ENCODE measurements at places on chromosomes 3 and 15. TPM values are rescaled to one million over a fixed set of nuclear protein-coding genes. Genes with fewer than 3 reads are reported as not detected.

DNA sequence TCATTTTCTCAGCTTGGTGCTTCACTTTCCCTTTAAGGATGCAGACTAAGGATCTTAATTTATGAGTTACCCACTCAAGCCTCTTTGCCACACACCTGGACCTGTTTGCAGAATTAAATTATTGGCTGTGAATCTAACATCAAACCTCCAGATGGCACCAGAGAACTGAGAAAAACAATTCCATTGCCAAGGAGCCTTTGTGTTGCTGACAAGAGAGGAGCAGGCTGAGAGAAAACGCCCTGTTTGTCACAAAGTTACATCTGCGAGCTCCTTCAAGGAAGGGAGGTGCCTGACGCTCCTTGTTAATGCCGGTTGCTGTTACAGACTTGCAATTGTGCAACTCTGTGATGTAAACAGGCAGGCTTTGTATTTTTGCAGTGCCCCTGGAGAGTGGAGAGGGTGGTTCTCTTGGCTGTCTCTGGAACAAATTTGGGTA is 36.3 kb upstream of the TMC3 start:
- peak; percentile 78 for DNase-seq

GRCh38 chr15:70160267-70160666 is 62.5 kb upstream of the TLE3 start:
- no peak for DNase-seq

The ARHGEF3 gene
- total RNA-seq: 8.7 TPM

The MSL2 gene
- total RNA-seq: 7.9 TPM

Data from PC-3 (cell line).